ENCODE measurements at places on chromosomes 3 and 15.

DNA sequence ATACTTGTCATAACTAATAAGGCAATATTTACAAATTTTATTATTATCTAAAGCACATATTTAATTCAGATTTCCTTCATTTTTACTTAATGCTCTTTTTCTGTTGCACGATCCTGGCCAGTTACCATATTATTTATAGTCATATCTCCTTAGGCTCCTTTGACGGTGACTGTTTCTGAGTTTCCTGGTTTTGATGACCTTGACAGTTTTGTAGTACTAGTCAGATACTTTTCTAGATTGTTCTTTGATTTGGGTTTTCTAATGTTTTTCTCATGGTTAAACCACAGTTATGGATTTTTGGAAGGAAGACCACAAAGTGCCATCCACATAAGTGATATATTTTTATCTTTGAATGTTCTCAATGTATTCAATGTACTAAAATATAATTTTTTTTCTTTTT, 171.0 kb upstream of the NANOGP8 start:
- DNase-seq: no peak

- no peak for DNase-seq
Observed at GRCh38 chr15:78374436-78375393, 34.6 kb downstream of the CRABP1 start.

DNA sequence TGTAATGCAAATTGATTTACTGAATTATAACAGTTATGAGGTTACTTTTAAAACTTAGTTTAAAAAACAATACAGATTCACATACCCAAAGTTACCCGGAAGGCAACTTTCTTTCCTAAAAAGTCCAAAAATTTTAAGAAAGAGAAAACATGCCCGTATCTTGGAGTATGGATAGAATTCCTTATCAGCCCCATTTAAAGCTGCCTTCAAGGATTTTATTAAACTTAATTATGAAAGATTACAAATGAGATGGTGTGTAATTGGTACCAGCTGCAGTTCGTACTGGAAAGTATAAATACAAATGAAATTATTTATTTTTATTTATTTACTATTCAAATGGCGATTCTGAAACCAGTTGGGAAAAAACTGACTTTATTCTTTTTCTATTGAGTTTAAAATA, 39.4 kb downstream of the SATB1 start:
- DNase-seq: no peak

DNA sequence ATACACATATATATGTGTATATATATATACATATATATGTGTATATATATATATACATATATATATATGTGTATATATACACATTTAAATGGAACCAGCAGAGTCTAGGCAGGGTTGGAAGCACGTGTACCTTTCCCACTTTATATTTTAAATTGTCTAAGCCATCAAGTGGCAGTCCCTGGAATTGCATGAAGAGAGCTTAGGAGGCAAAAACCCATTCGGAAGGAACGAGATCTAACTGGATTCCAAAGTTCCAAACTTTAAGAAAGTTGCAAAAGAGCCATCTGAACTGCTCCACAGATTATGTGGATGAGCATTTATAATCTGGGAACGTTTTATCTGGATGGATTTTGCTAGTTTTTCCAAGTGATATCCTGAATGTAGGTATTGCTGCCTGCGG, 186.5 kb downstream of the FOXP1 start:
- DNase-seq: peak; percentile 42

- DNase-seq: no peak
Observed at GRCh38 chr15:98035134-98035533, 74.6 kb downstream of the ARRDC4 start.

DNA sequence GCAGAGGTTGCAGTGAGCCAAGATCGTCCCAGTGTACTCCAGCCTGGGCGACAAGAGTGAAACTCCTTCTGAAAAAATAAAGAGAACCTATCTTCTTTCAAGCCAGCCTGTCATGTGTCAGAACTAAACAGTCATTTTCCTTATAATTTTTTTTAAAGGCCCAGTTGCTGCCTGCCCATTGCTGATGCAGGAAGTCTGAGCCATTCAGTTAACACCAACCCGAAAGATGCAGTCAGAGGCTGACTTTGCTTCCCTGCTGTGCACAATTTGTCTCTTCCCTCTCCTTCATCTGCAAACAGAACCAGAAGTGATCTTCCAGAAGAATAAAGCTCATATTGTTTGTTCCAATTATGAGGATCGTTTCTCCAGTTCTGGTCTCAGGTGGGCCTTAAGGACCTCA, 220.6 kb downstream of the SLCO3A1 start:
- DNase-seq: no peak

DNA sequence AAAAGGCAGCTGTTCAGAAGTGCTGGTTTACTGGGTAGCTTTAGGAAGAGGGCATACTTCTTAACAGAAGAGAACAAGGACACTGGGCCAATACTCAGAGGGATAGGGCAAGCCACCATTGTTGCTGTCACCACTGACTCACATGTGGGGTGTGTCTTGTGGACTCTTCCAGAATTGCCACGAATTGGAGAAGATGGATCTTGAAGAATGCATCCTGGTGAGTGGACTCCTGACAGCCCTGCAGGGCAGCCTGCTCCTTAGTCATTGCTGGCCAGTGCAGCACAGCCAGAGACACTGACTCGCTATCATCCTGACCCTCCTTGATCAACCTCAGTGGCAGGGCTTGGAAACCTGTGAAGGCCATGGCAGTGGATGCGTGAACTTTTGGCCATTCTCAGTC, 62.3 kb downstream of the UBP1 start:
- DNase-seq: no peak

- no peak for DNase-seq
Observed at GRCh38 chr3:47441796-47442551, 33.8 kb downstream of the SCAP start.

DNA sequence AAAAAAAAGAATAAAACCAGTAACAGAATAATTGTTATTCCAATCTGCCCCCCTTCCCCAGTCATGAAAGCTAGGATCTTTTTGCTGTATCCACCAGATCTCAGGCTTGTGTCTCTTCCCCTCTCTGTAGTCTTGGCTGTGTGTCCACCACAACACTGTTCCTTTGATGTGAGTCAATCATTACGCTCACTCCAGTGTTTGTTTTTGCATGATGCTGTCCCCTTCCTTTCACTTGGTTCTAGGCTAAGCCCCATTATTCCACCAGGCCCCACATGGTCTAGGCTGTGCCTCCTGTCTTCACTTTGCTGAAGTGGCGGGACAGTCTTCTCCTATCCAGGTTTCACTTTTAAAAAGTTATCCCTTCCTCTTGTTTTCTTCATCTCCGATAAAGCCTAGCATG, 13.6 kb downstream of the ACKR2 start:
- no peak for DNase-seq

DNA sequence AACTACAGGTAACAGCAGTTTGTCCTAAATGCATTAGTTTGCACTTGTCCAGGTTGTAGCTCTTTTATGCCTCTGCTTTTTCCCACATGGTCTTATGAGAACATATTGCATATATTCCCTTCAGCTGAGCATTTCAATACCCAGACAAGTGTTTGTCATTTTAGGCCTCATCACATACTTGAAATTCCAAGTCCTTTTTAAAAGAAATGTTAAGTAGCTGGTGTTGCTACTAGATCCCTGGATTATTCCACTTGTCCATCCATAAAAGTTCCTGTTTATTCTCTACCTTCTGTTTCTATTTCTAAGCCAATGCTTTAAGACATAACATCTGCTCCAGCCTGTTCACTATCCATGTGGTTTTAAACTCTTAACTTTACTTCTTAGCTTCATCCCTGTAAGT, 128.4 kb downstream of the NECTIN3 start:
- no peak for DNase-seq

GRCh38 chr3:168973206-168973605, 690.3 kb downstream of the MECOM start:
- DNase-seq: no peak

DNA sequence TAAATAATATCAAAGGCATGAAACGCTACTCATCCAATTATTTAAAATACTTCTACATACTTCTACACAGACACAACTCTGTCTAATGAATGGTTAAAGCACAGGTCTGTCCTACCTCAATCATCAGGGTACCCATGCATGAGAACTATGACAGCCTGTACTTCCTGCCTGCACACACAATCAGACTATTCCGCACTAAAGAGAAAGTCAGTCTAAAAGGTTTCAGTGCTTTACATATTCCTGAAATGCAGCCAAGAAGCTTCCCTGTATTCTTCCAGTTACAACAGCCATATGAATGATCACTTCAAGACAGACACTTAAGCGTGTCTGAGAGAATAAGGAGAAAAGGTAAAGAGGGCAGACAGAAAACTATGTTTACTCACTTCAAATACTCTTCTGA, 58.8 kb downstream of the TUBGCP4 start:
- DNase-seq: no peak

GRCh38 chr3:32816439-32817256, 1.1 kb upstream of the TRIM71 start:
- DNase-seq: peak; percentile 28

DNA sequence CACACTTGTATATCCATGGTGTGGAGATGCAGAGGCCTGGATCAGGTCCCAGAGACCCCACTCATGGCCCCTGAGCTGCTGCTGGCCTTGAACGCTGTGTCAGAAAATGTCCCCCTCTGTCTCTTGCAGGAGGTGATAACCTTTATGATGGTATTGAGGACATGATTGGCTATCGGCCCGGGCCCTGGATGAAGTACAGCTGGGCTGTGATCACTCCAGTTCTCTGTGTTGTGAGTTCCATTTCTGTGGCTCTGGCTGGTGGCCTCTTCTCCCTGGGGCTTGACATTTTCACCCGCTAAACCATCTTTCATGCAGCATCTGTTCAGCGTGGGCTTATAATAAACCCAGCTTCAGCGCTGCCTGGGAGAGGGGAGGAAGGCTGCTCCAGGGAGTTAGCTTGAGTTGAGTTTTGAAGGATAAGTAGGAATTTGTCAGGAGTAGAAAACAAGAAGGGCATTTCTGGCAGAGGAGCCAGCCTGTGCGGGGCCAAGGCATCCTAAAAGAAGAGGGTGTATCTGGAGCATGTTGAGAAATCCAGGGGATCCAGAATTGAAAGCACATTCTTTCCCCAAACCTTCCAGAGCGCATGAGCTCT, 61.1 kb downstream of the GRIP2 start:
- DNase-seq: no peak

- DNase-seq: no peak
Observed at GRCh38 chr15:89395461-89395871, 60.8 kb upstream of the POLG start.

DNA sequence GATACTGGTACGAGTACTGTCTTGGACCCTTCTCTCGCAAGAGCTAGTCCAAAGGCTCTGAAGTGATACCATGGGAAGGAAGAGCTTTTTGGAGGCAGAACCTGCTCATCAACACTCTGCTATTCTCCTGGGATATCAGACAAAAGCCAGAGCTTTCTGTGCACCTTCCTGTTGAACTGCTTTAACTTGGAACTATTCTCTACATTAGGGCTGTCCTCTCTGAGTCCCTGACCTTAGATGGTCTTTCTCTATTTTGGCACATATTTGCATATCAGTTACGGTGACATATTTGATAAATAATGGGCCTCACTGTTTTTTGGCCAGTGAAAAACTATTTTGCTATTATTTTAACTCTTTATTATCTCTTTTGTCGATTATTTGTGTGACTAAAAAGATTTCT, 146.9 kb downstream of the TIGIT start:
- no peak for DNase-seq

GRCh38 chr15:72199721-72200212, 2.2 kb upstream of the GRAMD2A start:
- peak; percentile 70 for DNase-seq

DNA sequence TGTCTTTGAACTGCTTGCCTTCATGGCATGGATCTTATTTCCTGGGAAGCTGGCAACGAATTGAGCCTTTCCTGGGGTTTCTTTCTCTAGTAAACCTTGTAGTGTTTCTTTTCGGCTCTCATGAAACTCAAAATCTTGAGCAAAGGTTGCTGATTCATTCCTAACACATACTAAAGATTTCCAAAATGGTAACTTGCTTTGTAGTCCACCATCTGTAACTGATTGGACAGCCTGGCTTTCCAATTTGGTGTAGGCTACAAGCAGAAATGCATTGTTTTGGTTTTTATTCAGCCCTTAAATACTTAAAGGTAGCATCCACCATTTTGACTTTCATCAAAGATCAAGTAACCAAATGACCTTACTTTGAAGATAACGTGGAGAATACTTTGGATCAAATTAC, 38.1 kb downstream of the LRTM1 start:
- no peak for DNase-seq

GRCh38 chr3:17302774-17303173, 418.0 kb downstream of the PLCL2 start:
- no peak for DNase-seq

DNA sequence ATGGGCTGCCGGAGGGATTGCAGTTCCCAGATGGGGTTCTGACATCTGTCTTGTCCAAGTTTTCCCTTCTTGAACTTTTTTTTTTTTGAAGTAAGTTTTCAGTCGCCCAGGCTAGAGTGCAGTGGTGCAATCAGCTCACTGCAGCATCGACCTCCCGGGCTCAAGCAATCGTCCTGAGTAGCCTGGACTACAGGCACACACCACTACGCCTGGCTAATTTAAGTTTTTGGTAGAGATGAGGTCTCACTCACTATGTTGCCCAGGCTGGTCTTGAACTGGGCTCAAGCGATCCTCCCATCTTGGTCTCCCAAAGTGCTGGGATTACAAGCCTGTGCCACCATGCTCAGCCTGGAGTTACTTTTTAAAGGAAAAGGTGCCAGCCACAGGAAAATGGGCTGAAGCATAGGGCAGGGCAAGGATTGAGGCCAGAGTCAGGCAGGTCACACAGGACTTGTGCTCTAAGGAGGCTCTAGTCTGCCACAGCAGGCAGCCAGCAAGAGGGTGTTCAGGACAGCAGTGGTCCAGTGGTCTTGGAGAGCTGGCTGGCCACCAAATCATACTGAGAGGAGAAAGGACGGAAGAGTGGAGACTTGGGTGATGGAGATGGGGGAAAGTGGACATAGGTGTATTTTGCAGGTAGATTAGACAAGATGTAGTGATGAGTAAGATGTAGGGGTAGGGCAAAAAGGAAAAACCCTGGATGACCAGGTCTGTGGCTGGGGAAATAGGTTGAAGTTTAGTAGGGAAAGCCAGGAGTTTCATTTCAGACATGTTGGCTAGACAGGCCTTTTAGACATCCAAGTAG, 6.0 kb upstream of the PODXL2 start:
- no peak for DNase-seq

DNA sequence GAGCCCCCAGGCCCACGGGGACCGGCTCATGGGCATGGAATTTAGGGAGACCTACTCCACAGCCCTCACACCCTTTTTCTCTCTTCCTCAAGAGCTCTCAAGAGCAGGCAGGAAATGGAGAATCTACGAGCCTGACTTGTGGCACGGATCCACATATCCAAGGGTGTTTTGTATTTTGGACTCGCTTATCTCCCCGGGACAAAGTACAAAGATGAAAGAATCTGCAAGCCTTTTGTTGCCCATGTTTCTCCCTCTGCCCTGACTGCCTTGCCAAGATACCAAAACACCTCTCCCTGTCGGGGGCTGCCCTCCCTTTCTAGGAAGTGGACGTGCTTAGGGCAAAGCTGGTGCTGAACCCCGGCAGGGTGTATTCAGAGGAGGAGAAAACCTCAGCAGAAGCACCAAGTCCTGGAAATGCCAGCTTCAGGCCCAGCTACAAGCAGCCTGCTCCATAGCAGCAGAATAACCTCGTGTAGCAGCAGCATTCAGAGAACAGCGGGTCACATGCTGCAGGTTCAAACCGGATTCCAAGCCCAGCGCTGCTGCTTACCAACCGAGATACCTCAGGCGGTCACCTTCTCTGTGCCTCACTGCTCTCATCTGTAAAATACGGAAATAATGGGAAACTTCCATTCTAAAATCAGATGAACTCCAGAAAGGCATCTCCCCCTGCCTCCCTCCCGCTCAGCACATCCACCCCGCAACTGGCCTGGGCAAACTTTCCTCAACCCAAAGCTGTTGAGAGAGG, 35.2 kb downstream of the DNASE1L3 start:
- DNase-seq: no peak

Measured in stimulated activated naive CD8-positive, alpha-beta T cell treated with anti-CD3 and anti-CD28 coated beads, Interleukin-15, Interleukin-2, amounts not matched to agents 100 U/mL and 50 U/mL, for 24 hours (primary cell).